GM23248 (cell line): ENCODE measurements at places on chromosomes 7 and 10. TPM values are rescaled to one million over a fixed set of nuclear protein-coding genes. Genes with fewer than 3 reads are reported as not detected.

DNA sequence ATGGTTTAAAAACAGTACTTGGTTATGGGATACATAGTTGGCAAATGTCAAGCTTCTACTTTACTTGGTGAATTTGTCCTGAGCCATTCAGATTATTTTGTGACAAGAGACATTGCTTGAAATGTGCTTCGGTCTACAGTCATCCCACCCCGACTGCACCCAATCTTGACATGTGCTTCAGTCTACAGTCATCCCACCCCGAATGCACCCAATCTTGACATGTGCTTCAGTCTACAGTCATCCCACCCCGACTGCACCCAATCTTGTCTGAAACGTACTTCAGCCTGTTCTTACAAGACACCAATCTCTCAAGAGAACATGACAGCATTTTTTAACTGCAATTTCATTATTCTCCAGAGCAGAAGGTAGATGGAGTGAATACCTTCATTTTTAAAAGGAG lies 47.8 kb downstream of the PRKCQ start:
- DNase-seq = no peak

GRCh38 chr7:72097226-72097625 lies 314.9 kb downstream of the CALN1 start:
- DNase-seq = no peak

DNA sequence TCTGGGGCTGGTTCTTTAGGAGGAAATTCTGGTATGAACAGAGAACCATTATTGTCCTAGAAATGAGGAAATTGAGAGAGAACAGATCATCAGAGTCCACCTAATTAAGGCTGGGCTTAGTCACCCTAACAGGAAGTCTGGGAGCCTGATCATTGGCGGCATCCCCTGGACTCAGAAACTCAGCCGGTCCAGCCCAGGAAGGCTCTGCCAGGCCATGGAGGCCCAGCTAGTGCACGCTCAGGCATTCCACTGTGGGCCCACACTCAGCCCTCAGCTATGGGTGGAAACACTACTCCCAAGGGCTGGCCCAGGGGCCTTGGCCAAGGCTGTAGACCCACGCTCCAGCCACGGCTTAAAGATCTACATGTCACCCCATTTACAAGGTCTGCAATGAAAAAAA lies 109.2 kb downstream of the PTPN20 start:
- peak; percentile 93 for DNase-seq

- DNase-seq = no peak
Measured at GRCh38 chr7:142602183-142602582, 147.1 kb upstream of the PRSS1 start.

DNA sequence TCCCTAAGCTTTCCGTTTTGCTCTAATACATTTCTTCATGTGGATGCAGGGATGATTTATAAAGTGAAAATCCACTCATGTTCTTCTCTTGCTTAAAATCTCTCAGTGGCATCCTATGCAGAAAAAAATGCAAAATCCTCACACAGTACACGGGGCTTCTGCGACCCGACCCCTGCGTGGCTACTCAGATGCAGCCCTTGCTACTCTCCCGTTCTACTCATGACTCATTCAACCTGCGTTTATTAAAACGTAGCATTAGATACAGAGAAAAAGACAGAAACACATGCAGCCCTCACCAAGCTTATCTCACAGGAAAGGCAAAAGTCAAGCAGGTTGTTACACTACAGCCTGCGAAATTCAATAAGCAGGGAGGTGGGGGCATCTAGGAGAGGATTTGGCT lies 284.4 kb upstream of the PFKP start:
- DNase-seq = no peak

- DNase-seq = no peak
Measured at GRCh38 chr10:129871966-129872365, 92.1 kb downstream of the EBF3 start.

- DNase-seq = no peak
Measured at GRCh38 chr10:100683545-100684300, 61.7 kb upstream of the PAX2 start.

The ZNF488 gene
- not detected in 2 replicates for total RNA-seq

The NKX6-2 gene
- not detected in 2 replicates for total RNA-seq

The ZNF212 gene
- total RNA-seq = 4.1 and 9.4 TPM in 2 replicates
